Smooth muscle cell of the umbilical artery (primary cell): ENCODE measurements at places on chromosomes 12 and 14. TPM values are rescaled to one million over a fixed set of nuclear protein-coding genes. Genes with fewer than 3 reads are reported as not detected.

The SIX4 gene
- total RNA-seq = 5.3 and 12.3 TPM in 2 replicates

The FGD4 gene
- total RNA-seq = 0.59 and 0.69 TPM in 2 replicates

The SLCO1C1 gene
- not detected in 2 replicates for total RNA-seq

The RNASE3 gene
- total RNA-seq = not detected in 2 replicates

The LRR1 gene
- total RNA-seq = 9.5 and 13.4 TPM in 2 replicates

The YBX3 gene
- 42.8 and 112 TPM in 2 replicates for total RNA-seq

The HOXC10 gene
- 6.2 and 10.7 TPM in 2 replicates for total RNA-seq

The BAZ2A gene
- total RNA-seq = 14.0 and 36.8 TPM in 2 replicates

The PRIMA1 gene
- not detected in 2 replicates for total RNA-seq

The KRT77 gene
- not detected in 2 replicates for total RNA-seq

The SLCO1A2 gene
- not detected in 2 replicates for total RNA-seq
